H1 (cell line): ENCODE measurements at places on chromosomes 16 and 17. TPM values are rescaled to one million over a fixed set of nuclear protein-coding genes. Genes with fewer than 3 reads are reported as not detected.

DNA sequence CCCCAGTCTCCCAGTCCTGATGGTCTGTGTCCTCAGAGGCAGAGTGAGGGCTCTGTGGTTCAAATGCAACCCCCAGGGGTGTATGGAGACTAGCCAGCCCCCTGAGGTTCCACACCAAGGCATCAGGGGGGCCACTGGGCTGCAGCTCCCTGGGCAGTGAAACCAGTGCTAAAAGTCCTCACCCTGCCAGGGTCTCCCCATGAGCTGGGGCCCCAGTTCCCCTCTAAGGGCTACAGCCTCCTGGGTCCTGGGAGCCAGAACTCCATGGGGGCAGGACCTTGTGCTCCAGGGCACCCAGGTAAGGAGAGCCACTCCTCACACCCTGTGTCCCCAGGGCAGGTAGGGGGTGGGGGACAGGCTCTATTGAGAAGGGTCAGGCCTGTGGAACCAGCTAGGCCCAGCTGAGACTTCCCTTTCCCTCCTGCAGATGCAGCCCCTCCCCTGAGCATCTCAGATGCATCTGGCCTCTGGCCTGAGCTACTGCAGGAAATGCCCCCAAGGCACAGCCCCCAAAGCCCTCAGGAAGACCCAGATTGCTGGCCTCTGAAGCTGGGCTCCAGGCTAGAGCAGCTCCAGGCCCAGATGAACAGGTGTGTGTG lies 6.4 kb upstream of the DCAF7 start:
- H3K4me1 ChIP-seq: no peaks in the 10 kb centered on the region
- no peak for DNase-seq
- H3K27ac ChIP-seq: no peak overlapping the region
- H3K36me3 ChIP-seq: no peaks in the 10 kb centered on the region
- H3K4me3 ChIP-seq: no peak overlapping the region

- H3K4me1 ChIP-seq: peaks cover 14% of the 10 kb centered on the region
- peak within 1 kb of the TSS; percentile 87 for H3K4me3 ChIP-seq
- DNase-seq: no peak
Measured at GRCh38 chr17:32265192-32265923, at the start of gene RHBDL3. TSS of gene RHBDL3 (plus strand) at chr17:32265832. CDS start at chr17:32266190, 358 bp downstream.

DNA sequence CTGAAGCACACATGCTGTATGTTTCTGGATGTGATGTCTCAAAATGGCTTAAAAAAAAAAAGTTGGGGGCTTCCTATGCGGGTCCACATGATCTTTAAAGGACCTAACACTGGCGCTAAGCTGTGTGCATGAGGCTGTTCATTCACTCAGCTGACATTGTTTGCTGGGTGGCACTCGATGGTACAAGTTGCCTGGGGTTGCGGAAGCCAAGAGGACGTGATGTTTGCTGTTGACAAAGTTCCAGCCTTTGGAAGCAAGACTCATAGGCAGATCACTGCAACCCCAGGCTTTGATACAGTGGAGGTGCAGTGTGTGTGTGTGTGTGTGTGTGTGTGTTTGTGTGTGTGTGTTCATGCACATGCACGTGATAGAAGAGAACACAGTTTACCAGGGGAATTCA lies 29.5 kb upstream of the DNAI2 start:
- no peak overlapping the region for H3K4me3 ChIP-seq
- no peak overlapping the region for H3K27ac ChIP-seq
- DNase-seq: no peak
- H3K36me3 ChIP-seq: no peaks in the 10 kb centered on the region
- H3K4me1 ChIP-seq: peaks cover 11% of the 10 kb centered on the region

- H3K27ac ChIP-seq: no peak overlapping the region
- H3K4me3 ChIP-seq: no peak overlapping the region
- no peaks in the 10 kb centered on the region for H3K27me3 ChIP-seq
- no peaks in the 10 kb centered on the region for H3K36me3 ChIP-seq
- no peak for DNase-seq
Measured at GRCh38 chr16:50253514-50253910, 12.8 kb upstream of the ADCY7 start.

- no peaks in the 10 kb centered on the region for H3K4me1 ChIP-seq
- no peaks in the 10 kb centered on the region for H3K27me3 ChIP-seq
- no peak overlapping the region for H3K4me3 ChIP-seq
Measured at GRCh38 chr16:72876981-72877373, 171.0 kb downstream of the ZFHX3 start.

- H3K36me3 ChIP-seq: no peaks in the 10 kb centered on the region
- H3K4me1 ChIP-seq: peaks cover 10% of the 10 kb centered on the region
- H3K27me3 ChIP-seq: peaks cover 29% of the 10 kb centered on the region
- no peak for DNase-seq
Measured at GRCh38 chr17:4739122-4740024, at the start of the genes CXCL16 and ZMYND15. TSS of gene CXCL16 (minus strand) at chr17:4739928. CDS start at chr17:4739339, 589 bp downstream. TSS of gene ZMYND15 (plus strand) at chr17:4739833. CDS start at chr17:4740549, 716 bp downstream.

GRCh38 chr16:86965840-86966550 lies 351.2 kb downstream of the C16orf95 start:
- no peaks in the 10 kb centered on the region for H3K4me1 ChIP-seq
- no peak for DNase-seq
- no peak overlapping the region for H3K4me3 ChIP-seq
- no peaks in the 10 kb centered on the region for H3K36me3 ChIP-seq
- no peaks in the 10 kb centered on the region for H3K27me3 ChIP-seq

GRCh38 chr17:10993126-10993525 lies 155.2 kb upstream of the PIRT start:
- H3K36me3 ChIP-seq: no peaks in the 10 kb centered on the region
- no peak overlapping the region for H3K4me3 ChIP-seq
- H3K4me1 ChIP-seq: no peaks in the 10 kb centered on the region

DNA sequence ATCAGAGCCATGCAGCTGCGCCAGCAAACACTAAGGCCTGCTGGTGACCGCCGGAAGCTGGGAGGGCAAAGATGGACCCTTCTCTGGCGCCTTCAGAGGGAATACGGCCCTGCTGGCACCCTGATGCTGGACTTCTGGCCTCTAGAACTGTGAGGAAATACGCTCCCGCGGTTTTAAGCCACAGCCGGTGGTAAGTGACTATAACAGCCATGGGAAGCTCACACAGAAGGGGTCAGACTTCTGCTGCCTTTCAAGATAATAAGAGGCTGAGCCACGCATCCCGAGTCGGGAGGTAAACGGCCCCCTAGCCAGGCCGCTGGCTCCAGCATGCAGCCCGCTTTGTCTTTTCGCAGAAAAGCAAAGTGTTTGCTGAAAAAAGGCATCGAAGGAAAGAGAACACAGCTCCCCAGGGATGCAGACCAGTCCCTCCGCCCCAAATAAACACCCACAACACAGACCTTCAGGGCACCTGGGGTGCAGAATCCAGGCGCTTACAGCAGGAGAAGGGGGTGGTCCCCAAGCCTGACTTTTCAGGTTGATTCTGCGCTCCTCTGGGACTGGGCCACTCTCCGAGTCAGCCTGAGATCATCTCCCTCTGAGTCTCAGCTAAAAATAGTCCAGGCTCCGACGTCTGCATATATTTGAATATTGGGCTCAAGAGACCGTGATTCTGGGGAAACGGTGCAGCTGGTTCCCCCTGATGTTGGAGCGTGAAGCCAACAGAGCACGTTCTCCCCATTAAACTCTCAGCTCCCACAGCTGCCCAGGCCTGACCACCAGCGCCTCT lies 89.7 kb downstream of the MGAT5B start:
- no peak for DNase-seq
- H3K4me1 ChIP-seq: peaks cover 17% of the 10 kb centered on the region
- no peak overlapping the region for H3K27ac ChIP-seq
- no peak overlapping the region for H3K4me3 ChIP-seq

GRCh38 chr17:3891626-3892094 lies 1.2 kb downstream of the CAMKK1 start:
- H3K4me3 ChIP-seq: peak overlapping the region; percentile 57
- H3K36me3 ChIP-seq: no peaks in the 10 kb centered on the region
- H3K4me1 ChIP-seq: peaks cover 34% of the 10 kb centered on the region
- no peaks in the 10 kb centered on the region for H3K27me3 ChIP-seq
- no peak overlapping the region for H3K27ac ChIP-seq
- no peak for DNase-seq

GRCh38 chr17:34114174-34114573 lies 140.9 kb upstream of the CCL2 start:
- H3K36me3 ChIP-seq: no peaks in the 10 kb centered on the region
- no peak for DNase-seq
- H3K27ac ChIP-seq: no peak overlapping the region
- H3K4me3 ChIP-seq: no peak overlapping the region
- H3K27me3 ChIP-seq: no peaks in the 10 kb centered on the region

GRCh38 chr17:73729101-73729500 lies 84.9 kb upstream of the SDK2 start:
- H3K27ac ChIP-seq: no peak overlapping the region
- no peaks in the 10 kb centered on the region for H3K36me3 ChIP-seq
- no peaks in the 10 kb centered on the region for H3K4me1 ChIP-seq
- H3K4me3 ChIP-seq: no peak overlapping the region
- H3K27me3 ChIP-seq: 0 out of 2 replicates have a peak, but pooled peaks cover 2% of the 10 kb centered on the region

DNA sequence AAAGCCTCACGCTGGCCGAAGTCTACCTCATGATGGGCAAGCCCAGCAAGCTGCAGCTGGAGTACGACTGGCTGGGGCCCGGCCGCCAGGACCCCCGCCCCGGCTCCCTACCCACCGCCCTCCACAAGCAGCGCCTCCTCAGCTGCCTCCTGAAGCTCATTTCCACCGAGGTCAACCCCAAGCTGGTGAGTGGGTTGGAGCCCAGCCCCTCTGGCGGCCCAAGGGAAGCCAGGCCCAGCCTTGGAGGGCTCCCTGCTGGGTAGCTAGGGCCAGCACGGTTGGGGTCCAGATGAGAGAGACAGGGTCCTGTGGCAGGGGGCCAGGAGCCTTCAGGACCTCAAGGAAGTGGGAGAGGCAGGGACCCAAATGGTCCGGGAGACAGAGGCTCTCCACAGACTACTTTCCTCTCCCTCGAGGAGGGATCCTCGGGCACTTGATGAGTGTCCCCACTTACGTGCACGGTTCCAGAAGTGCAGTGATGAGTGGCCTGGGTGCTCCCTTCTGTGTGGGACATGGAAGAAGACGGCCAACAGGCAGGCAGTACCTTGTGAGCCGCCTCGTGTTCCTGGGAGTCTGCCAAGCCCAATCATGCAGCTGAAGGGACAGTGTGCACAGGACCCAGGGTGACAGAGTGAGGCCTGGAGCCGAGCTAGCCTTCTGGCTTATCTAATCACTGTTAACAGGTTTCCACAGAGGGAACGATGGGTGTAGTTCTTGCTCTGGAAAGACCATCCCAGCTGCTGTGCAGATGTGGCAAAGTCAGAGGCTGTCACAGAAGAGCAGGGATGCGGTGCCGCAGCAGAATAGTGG lies 21.1 kb upstream of the JPT2 start:
- no peak overlapping the region for H3K27ac ChIP-seq
- H3K4me3 ChIP-seq: no peak overlapping the region
- H3K4me1 ChIP-seq: no peaks in the 10 kb centered on the region
- DNase-seq: no peak
- H3K27me3 ChIP-seq: no peaks in the 10 kb centered on the region

DNA sequence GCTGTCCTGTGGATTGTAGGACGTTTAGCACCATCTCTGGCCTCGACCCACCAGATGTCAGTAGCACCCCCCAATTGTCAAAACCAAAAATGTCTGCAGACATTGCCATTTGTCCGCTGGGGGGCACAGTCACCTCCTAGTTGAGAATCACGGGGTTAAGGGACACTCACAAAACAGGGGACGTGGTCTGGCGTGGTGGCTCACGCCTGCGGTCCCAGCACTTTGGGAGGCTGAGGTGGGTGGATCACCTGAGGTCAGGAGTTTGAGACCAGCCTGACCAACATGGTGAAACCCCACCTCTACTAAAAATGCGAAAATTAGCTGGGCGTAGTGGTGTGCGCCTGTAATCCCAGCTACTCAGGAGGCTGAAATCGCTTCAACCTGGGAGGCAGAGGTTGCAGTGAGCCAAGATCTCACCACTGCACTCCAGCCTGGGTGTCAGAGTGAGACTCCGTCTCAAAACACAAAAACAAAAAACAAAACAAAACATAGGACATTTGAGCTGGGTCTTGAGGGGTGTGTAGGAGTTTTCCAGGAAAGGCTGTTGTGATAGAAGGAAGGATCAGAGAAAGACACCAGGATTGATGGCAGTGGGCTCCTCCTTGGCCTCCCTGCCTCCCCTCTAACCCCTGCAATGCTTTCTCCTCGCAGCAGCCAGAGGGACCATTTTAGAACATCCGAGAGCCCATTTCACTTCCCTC lies 171.8 kb upstream of the GSE1 start:
- no peaks in the 10 kb centered on the region for H3K36me3 ChIP-seq
- no peaks in the 10 kb centered on the region for H3K27me3 ChIP-seq
- peaks cover 50% of the 10 kb centered on the region for H3K4me1 ChIP-seq
- no peak overlapping the region for H3K4me3 ChIP-seq

Gene GPS2
- 67.0 and 74.8 TPM in 2 replicates for total RNA-seq

Gene SCGB1C2
- total RNA-seq: not detected in 2 replicates

Gene ZG16
- not detected in 2 replicates for total RNA-seq

Gene CDH13
- total RNA-seq: 2.3 and 2.6 TPM in 2 replicates

Gene SPATA33
- 13.5 and 16.9 TPM in 2 replicates for total RNA-seq
